Endothelial cell (in vitro differentiated cells): ENCODE measurements at places on chromosomes 12 and 14. TPM values are rescaled to one million over a fixed set of nuclear protein-coding genes. Genes with fewer than 3 reads are reported as not detected.

AMN gene
- total RNA-seq = not detected

- DNase-seq = peak; percentile 14
Observed at GRCh38 chr12:110245369-110245772, 35.7 kb upstream of the ATP2A2 start.

DNA sequence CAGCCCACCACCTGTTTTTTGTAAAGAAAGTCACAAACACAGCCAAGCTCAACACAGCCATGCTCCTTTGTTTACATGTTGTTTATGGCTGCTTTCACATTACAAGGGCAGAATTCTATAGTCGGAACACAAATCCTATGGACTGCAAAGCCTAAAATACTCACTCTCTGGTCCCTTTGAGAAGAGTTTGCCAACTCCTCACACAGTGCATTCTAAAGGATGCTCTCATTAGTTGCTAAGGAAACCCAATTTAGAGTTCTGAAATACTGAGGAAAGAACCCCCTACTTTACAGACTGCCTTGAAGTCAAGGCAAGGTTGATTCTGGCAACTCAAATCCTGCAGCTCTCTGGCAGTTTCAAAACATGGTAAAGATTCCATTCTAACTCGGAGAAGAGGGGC lies 38.3 kb downstream of the DCP1B start:
- no peak for DNase-seq

GRCh38 chr12:71662849-71663560 lies 643 bp downstream of the ZFC3H1 start:
- peak; percentile 52 for DNase-seq
